Inflammatory macrophage treated with lipopolysaccharide for 1 hour (primary cell): ENCODE measurements at places on chromosomes 7 and 10.

- DNase-seq = no peak
Measured at GRCh38 chr10:100811261-100811660, 65.9 kb downstream of the PAX2 start.

DNA sequence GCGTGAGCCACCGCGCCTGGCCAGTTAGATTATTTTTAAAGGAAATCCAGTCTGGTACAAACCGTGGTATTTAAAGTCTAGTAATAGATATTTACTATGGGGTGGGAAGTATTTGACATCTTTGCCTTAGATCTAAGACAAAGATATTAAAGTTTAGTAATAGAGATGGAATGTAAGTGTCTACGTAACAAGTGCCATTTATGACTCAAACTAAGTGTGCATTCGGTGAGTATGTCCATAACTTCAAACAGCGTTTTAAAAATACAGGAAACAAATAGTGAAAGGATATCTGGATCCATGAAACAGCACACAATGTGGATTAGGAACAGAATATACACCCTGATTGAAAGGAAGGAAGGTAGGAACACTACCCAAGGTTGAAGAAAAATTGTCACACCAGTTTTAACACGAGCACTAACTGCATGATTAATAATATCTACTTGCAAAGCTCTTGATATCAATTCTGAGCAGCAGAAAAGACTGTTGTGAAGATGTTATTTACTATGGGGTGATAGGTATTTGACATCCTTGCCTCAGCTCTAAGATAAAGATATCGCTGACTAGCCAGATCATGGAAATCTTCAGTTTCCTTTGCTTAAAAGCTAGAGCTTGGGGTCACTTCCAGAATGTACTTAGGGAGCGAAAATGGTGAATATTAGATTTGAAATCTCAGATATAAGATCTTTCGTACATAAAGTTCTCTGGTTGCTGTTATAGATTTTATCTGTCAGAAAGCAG is 48.7 kb downstream of the EPC1 start:
- no peak for DNase-seq

DNA sequence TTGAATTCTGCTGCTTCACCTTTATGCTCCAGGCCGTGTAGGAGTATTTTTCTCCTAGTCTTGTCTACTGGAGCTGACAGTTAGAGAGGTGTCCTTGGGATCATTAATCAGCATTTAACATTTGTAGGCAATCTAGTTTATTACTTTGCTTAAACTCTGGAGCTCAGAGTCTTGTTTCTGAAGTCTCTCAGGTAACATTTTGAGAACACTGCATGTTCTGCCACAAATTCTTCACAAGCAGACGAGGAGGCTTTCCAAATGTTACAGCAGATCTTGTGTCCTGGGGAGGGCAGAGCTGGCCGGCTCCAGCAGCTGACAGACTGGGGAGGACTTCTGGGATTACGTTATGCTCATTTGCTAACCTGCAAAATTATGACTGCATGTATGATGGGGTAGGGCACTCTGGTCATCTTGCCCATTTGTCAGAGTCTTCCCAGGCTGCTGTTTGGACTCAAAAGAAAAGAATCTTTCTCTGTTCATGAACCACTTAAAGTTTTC is 50.5 kb downstream of the GALNT17 start:
- no peak for DNase-seq

- DNase-seq = peak; percentile 3
Measured at GRCh38 chr7:13981070-13981469, 8.4 kb downstream of the ETV1 start.

DNA sequence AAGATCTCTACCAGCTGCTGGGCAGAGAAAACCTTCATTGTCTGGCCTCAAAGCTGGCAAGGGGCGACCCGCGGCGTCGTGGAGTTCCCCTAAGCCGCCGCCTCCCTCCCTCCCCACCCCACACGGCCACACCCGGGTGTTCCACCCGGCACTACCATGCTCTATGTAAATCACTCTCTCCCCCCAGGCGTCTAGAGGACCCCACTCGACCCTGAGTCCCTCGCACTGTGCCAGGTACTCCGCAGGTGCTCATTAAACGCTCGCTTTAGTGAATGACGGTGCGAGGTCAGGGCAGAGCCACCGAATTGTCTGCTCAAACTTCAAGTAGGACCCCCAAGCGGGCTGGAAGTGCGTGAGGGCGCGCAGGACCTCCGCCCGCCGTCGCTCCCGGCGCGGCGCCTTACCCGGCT is 628 bp downstream of the PARP12 start:
- peak; percentile 57 for DNase-seq

GRCh38 chr10:106582291-106582690 is 582.2 kb downstream of the SORCS1 start:
- DNase-seq = no peak

DNA sequence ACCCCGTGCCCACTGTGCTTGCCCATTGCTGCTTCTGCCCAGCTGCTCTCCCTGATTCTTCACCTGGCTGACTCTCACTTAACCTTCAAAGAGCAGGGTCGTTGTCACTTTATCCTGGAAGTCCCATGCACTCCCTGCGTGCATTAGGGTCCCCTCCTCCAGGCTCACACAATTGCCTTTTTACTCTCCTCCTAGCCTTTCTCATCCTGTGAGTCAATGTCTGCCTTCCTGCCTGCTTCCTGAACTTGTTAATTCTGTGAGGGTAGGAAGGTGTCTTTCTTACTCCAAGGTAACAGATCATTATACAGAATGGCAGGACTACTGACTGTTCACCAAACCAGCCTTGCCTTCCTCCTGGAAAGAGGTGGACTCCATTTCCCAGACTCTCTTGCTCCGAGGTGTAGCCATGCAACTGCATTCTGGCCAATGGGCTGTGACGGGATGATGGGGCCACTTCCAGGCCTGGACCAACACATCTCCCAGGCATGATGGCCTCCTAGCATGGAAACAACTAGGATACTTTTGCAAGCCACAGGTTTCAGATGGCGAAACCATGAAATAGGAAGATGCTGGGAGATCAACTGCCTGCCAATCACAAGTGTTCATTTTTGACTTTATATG is 54.7 kb downstream of the ARHGAP22 start:
- no peak for DNase-seq

GRCh38 chr10:90162271-90162853 is 461.0 kb downstream of the KIF20B start:
- no peak for DNase-seq

DNA sequence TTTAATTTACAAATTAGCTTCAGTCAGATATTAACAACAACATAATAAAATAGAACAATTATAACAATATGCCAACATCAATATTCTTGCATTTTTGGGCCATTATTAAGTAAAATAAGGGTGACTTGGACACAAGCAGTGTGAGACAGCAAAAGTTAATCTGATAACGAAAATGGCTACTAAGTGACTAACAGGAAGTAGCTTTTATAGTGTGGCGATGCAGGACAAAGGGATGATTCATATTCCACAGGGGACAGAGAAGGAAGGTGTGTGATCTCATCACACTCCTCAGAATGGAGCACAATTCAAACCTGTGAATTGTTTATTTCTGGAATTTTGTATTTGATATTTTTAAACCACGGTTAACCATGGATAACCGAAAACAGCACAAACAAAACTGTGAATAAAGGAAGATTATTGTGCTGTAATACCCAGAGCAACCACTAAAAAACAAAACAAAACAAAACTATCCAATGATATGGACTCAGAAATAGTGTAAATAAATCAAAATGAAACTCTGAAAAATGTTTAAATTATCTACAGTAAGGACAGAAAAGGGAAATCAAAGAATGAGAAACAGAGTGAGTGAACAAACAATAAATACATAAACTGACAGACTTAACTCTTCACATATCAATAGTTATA is 66.9 kb upstream of the TFEC start:
- DNase-seq = peak; percentile 25

- no peak for DNase-seq
Measured at GRCh38 chr10:63375458-63375857, 90.3 kb downstream of the JMJD1C start.

- DNase-seq = no peak
Measured at GRCh38 chr7:24970676-24971075, 9.3 kb downstream of the OSBPL3 start.

DNA sequence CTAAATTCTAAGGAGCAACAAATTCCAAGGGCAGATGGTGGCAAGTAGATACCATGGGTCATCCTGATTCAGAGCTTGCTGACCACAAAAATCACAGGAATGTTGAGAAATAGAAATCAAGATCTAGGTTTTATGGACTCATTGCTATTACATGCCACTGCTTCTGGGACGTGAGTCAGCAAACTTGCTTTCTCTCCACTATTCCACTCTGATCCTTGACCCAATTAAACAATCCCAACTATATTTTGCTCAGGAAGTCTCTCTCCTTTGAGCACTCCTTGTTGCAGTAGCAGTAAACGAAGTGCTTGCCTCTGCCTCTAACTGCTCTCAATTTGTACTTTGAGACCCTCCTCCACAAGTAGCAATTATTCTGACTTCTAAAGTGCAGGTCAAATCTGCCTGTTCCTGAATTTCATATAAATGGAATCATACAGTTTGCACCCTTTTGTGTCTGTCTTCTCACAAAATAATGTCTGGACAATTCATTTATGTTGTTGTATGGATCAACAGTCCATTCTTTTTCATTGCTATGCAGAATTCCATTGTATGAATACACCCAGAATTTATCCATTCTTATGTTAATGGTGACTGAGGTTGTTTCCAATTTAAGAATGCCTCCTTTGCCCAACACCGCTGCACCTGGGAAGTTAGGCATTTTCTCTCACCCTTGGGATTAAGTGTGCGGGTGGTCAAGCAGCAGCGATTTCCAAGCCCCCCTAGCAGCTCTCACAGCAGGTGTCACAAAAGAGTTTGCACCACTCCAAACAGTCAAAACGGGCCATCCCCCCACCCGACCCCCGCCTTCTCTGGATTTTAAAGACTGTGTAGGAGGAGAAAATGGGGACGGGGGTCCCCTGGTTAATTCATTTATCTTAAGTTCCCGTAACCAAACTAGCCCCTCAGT is 35.9 kb downstream of the ACSM6 start:
- DNase-seq = no peak

GRCh38 chr7:31052487-31052840 is 356 bp downstream of the ADCYAP1R1 start:
- no peak for DNase-seq

DNA sequence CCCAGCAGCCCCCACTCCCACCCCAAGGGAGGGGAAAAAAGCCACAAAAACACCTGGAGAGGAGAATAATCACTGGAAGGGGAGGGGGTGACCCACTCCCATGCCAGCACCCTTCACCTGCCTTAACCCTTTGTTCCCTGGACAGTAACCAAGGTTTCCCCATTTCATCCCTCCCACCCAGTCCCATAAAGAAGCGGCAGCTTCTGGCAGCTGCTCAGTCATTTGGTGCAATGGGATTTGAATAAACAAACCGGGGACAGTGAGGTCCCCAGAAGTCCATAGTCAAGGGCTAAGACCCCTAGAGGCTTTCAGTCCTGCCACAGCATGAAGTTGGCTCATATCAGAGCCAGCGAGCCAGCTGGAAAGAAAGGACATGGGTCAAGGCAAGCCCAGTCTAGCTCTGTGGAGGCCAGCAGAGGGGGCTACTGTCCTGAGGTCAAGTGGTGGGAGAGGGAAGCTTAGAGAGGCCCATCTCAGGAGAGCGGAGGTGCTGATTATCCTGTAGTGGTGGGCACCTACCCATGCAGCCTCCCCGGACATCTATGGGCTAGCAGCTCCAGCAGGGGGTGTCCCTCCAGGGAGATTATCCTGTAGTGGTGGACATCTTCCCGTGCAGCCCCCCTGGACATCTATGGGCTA is 58.9 kb upstream of the LBX1 start:
- no peak for DNase-seq

- no peak for DNase-seq
Measured at GRCh38 chr10:16652154-16652553, 130.5 kb upstream of the C1QL3 start.

DNA sequence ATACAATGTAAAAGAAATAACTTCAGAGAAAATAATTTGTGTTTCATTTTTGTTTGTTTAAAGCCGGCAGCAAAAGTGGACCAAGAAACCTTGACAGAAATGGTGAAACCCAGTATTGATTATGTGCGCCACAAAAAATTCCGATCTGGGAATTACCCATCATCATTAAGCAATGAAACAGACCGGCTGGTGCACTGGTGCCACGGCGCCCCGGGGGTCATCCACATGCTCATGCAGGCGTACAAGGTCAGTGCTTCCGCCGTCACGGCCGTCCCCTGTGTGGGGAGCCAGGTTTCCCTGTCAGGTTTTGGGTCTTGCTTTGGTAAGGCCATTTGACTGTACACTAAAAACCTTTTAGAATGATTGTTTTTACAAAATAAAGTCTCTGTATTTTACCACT is 46.7 kb downstream of the LANCL2 start:
- DNase-seq = no peak

- DNase-seq = no peak
Measured at GRCh38 chr10:37952043-37952755, 24.2 kb downstream of the ZNF25 start.

DNA sequence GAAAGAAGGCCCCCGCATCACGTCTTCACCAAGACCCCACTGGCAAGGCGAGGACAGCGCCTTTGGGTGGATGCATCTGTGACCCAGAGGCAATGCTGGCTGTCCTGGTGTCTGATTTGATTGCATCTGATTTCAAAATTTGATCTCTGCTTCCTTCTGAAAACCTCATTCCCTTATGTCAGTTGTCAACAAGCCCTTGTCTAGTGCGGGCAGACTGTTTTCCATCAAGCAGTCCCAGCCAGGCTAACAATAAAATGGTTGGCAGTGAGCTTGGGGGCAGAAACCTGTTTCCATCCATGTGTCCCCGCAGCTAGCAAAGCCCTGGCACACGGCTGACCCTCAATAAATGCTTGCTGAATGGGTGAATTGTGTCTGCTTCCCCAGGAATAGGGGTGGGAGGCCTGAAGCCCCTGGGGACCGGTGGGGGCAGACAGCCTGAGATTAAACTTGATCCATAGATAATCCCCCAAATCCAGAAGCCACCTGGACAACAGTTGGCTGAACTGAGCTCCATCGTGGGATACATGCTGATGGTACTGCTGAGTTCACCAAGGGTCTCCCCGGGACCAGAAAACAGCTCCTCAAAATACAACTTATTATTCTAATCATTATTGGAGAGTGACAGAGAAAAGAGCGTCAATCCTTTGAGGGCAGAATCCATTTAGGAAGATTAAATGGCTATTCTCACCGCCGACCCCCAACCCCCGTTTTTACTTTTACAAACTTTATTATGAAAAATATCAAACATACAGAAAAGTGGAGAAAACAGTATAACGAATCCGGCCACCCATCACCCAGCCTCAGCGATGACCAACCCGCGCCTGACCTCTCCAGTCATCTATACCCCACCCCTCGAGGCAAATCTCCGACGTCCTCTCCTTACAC is 912 bp upstream of the DUSP5 start:
- DNase-seq = no peak

GRCh38 chr10:132812520-132812919 is 26.6 kb upstream of the NKX6-2 start:
- DNase-seq = no peak

- DNase-seq = peak; percentile 21
Measured at GRCh38 chr7:366161-366803, 76.3 kb downstream of the FOXL3 start.

- DNase-seq = no peak
Measured at GRCh38 chr7:7157887-7158271, 24.5 kb upstream of the C1GALT1 start.

- DNase-seq = no peak
Measured at GRCh38 chr10:132199268-132199853, 12.6 kb downstream of the DPYSL4 start.
